ENCODE measurements at places on chromosomes 7 and 10.

GRCh38 chr10:133026726-133027395 lies 60.9 kb upstream of the ADGRA1 start:
- DNase-seq: no peak

GRCh38 chr7:123627851-123628250 lies 26.2 kb downstream of the ASB15 start:
- no peak for DNase-seq

- DNase-seq: no peak
Observed at GRCh38 chr10:76037531-76038155, 606.2 kb downstream of the LRMDA start.

- no peak for DNase-seq
Observed at GRCh38 chr7:151440799-151441445, 981 bp upstream of the CRYGN start.

GRCh38 chr10:52903397-52903938 lies 130.9 kb upstream of the MBL2 start:
- DNase-seq: no peak

Measured in stimulated activated CD8-positive, alpha-beta memory T cell treated with anti-CD3 and anti-CD28 coated beads, Interleukin-12 subunit alpha, Interleukin-12 subunit beta, amount 100 ng/mL, for 1 hour (primary cell).